ENCODE measurements at places on chromosomes 5 and 9.

DNA sequence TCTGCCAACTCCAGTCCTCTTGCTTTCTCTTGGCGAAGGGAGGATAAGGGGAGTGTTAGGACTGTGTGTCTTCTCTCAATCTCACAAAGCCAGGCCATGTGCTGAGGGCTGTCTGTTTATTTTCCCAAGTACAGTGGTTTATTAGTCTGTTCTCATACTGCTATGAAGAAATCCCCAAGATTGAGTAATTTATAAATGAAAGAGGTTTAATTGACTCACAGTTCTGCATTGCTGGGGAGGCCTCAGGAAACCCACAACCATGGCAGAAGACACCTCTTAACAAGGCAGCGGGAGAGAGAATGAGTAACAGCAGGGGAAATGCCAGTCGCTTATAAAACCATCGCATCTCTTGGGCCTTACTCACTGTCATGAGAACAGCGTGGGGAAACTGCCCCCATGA lies 36.2 kb upstream of the CKS2 start:
- DNase-seq: no peak

- no peak for DNase-seq
Observed at GRCh38 chr5:108118813-108119514, 262.9 kb downstream of the FBXL17 start.

GRCh38 chr5:1519631-1520210 lies 4.0 kb downstream of the LPCAT1 start:
- DNase-seq: no peak

DNA sequence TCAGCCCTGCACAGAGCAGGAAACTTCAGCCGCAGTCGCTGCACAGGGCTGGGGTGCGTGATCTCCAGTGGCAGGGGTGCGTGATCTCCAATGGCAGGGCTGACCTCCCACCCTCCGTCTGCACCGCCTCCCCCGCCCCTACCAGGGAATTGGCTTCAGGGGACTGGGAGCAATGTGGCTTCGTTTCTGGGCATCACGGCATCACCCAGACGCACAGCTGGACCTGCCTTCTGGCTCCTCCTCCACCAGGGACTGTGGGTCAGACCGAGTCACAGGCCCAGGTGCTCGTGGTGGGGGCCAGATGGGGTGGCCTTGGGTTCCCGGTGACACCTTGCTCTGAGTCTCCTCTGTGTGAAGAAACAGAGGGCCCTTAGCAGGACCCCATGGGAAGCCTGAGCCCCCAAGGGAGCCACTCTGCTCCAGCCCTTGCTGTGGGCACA lies 51.1 kb downstream of the AHRR start:
- DNase-seq: no peak

DNA sequence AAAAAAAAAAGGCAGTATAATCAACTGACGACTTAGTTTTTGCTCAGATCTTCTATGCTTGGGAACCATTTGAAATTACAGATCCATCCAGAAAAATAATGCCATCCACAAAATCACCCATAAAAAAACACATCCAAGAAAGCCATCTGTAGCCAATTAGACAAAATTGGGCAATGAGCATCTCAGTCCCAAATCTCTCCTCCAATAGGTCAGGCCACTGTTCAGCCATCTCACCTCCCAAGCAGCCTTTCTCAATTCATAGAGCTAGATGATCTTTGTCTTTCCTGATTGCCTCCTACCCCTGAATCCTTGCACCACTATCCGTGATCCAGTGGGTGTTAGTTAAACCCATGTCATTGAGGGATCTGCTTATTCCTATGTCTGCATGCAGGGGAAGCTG lies 139.6 kb downstream of the SCAMP1 start:
- no peak for DNase-seq

- DNase-seq: no peak
Observed at GRCh38 chr9:37562826-37563225, 13.4 kb downstream of the FBXO10 start.

DNA sequence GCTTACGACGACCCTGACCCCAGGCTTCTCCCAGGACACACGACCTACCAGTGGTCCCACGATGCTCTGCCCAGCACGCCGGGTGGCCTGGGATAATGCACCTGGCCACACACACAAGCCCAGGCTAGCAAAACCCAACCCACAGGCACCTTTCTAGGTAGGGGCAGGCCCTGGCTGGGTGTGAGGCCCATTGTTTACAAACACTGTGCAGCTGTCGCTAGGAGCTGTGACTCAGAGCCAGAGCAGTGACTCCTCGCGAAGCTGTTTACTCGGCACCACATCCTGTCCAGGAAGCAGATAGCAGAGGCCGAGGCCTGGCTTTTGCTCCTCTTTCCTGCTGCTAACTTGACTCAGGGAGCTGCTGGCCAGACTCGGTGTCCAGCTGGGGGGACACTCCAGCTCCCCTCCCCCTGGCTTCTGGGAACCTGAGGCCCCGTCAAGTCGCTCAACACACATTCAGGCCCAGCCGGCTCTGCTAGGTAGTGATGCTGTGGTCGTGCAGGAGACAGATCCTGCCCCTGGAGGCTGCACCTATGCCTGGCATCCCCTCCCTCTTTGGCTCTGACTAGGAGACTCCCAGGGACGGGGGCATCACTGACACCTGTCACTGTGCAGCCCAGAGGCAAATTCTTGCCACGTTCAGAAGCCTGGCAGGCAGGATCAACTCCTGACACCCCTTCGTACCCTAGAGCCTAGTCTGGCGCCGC lies 12.8 kb upstream of the RALGDS start:
- peak; percentile 71 for DNase-seq
